ENCODE measurements at places on chromosomes 1 and 21.

DNA sequence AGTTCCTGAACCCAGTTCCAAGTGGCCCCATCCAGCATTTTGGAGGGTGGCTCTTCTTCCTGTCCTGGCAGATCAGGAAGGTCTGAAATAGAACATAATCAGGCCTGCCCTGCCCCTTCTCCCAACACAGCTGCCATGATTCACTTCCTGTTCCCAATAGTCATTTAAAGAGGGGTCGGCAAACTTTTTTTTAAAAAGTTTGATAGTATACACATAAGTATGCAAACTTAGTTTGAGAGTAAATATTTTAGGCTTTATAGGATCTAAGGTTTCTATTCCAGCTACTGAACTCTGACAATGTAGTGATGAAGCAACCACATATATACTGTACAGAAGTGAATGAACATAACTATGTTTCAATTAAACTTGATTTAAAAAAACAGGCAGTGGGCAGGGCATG, 66.4 kb downstream of the LUZP1 start:
- peaks cover 25% of the 10 kb centered on the region for H3K36me3 ChIP-seq
- H3K4me3 ChIP-seq: no peak overlapping the region
- DNase-seq: no peak
- peaks cover 46% of the 10 kb centered on the region for H3K4me1 ChIP-seq

DNA sequence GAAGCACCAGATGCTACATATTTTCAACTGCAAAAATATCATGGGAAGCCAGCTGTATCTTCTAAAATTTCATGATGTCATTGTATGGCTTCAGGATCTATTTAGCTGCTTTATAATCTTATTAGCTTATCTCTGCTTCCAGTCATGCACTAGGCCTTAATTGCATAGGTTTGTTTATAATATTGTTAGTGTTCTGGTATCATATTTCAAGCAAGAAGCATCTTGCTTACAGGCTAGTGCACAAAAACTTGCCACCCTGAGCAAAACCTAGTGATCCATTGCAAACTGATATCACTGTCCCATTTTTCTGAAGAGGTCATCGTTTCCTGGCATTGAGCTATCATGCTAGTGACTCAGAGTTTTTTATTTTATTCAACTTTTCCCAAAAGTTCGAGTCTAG, 15.7 kb upstream of the NRIP1 start:
- H3K4me1 ChIP-seq: no peaks in the 10 kb centered on the region
- H3K27ac ChIP-seq: no peak overlapping the region
- H3K27me3 ChIP-seq: peaks cover 21% of the 10 kb centered on the region
- no peak overlapping the region for H3K4me3 ChIP-seq
- no peaks in the 10 kb centered on the region for H3K36me3 ChIP-seq
- no peak for DNase-seq

DNA sequence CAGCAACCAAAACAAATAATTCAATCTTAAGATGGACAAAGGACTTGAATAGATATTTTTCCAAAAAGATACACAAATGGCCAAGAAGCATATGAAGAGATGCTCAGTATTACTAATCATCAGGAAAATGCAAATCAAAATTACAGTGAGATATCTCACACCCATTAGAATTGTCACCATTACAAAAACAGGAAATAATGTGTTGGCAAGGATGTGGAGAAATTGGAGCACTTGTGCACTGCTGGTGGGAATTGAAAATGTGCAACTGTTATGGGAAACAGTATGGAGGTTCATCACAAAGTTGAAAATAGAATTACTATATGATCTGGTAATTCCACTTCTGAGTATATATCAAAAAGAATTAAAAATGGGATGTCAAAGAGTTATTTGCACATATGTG, 83.2 kb downstream of the SH3GLB1 start:
- no peaks in the 10 kb centered on the region for H3K36me3 ChIP-seq
- DNase-seq: no peak
- H3K27me3 ChIP-seq: no peaks in the 10 kb centered on the region
- H3K4me3 ChIP-seq: no peak overlapping the region
- H3K4me1 ChIP-seq: peaks cover 8% of the 10 kb centered on the region
- no peak overlapping the region for H3K27ac ChIP-seq

DNA sequence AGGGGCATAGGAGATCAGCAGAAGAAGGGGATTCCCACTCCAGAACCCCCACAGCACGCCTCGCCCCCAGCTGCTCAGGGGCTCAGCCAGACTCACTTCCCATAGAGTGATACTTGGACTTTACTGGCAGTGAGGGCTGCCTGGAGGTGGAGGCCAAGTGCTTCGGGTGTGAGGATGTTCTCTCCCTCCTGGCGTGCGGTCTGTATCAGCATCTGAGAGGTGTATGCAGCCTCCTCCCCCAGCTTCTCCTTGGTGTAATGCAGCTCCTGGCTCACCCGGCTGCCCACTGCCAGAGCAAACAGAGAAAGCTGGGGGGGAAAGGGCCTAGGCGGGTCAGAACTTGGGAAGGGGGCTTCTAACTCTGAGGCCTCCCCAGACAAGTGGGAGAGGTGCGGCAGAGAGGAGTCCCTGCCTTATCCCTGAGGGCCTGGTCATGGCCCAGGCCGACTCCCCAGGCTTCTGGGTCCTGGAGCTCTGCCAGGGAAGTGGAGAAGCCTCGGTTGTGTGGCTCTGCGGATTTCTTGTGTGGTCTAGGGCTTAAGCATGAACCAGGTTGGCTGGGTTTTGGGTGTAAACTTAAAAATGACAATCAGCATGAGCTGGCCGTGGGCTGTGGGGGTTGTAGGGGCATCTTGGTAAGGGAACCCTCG, 10.9 kb downstream of the PTCH2 start:
- no peaks in the 10 kb centered on the region for H3K36me3 ChIP-seq
- no peak for DNase-seq
- H3K27ac ChIP-seq: no peak overlapping the region
- H3K4me3 ChIP-seq: no peak overlapping the region

GRCh38 chr1:92203105-92203504, 14.6 kb upstream of the C1orf146 start:
- H3K4me1 ChIP-seq: peaks cover 31% of the 10 kb centered on the region
- H3K4me3 ChIP-seq: peak overlapping the region; percentile 43
- no peaks in the 10 kb centered on the region for H3K27me3 ChIP-seq
- H3K36me3 ChIP-seq: peaks cover 24% of the 10 kb centered on the region
- peak overlapping the region; percentile 85 for H3K27ac ChIP-seq

DNA sequence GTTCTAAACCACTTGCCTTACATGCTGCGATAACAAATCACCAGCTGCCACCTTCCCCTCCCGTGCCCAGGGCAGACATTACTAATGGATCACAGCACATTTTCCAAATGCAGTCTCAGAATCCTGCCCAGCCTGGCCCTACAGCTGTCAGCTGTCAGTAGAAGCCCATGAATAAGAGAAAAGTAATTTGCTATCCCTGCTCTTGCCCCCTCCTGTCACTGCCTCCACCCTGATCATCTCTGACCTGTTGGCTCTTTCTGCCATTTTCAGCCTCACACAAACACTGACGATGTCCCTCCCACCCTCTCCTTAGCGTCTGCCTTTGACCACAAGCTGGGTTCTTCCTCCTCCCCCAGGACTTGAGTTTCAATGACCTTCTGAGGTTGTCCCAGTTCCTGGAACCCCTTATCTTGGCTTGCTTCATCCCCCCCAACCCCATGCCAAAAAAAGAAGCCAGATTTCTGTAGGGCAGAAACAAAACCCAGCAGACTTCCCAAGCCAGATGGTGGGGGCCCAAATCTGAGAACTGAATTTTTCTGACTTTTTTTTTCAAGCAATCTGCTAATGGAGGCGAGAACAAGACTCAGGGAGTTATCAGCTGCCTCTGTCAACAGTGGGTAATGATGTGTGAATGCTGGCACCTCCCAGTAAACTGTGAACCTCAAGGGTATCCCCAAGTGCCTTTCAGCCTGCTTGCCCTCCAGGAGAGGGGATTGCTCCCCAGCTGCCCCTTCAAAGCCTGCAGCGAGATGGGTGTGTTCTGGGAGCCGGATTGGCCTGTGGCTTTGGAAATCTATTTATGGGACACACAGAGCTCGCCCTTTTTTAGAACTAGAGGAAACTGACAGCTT, 216.5 kb upstream of the VAMP3 start:
- H3K4me1 ChIP-seq: peaks cover 33% of the 10 kb centered on the region
- H3K27ac ChIP-seq: peak overlapping the region; percentile 66
- H3K4me3 ChIP-seq: no peak overlapping the region
- no peak for DNase-seq

DNA sequence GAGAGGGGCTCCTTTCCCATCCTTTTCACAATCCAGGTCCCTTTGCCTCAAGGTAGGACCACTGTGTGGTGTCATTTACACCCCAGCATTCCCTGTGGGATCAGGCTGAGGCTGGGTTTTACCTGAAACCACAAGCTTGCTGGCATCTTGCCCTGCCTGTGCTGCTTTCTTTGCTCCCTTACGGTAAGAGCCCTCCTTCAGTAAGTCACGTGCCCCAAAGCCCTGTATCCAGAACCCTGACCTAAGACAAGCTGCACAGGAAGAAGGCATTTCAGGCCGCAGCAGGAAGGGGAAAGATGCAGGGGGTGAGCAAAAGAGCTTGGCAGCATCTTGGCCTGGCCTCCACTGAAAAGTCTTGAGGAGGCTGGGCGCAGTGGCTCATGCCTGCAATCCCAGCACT, 58.4 kb downstream of the KLHDC7A start:
- H3K4me3 ChIP-seq: no peak overlapping the region
- H3K36me3 ChIP-seq: no peaks in the 10 kb centered on the region
- no peak overlapping the region for H3K27ac ChIP-seq
- DNase-seq: no peak

DNA sequence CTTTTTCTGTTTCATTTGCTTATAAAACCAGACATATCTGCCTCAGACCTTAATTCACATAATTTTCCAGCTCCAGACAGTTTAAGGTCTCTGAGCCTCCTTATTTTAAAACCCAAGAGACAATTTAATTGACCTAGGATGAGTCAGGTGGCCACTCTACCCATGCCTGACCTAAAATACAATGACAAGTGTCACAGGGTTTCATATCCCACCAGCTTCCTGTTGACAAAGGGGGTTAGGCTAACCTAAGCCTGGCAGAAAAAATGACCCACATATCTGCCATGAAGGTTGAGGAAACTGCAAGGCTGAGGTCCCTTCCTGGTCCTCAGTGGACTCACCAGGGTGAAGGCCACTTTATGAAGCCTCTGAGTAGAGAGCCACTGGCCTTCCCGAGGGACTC, 52.3 kb downstream of the OPTC start:
- H3K4me3 ChIP-seq: no peak overlapping the region
- H3K27ac ChIP-seq: no peak overlapping the region
- H3K4me1 ChIP-seq: peaks cover 3% of the 10 kb centered on the region
- no peaks in the 10 kb centered on the region for H3K36me3 ChIP-seq
- peaks cover 2% of the 10 kb centered on the region for H3K27me3 ChIP-seq
- no peak for DNase-seq

DNA sequence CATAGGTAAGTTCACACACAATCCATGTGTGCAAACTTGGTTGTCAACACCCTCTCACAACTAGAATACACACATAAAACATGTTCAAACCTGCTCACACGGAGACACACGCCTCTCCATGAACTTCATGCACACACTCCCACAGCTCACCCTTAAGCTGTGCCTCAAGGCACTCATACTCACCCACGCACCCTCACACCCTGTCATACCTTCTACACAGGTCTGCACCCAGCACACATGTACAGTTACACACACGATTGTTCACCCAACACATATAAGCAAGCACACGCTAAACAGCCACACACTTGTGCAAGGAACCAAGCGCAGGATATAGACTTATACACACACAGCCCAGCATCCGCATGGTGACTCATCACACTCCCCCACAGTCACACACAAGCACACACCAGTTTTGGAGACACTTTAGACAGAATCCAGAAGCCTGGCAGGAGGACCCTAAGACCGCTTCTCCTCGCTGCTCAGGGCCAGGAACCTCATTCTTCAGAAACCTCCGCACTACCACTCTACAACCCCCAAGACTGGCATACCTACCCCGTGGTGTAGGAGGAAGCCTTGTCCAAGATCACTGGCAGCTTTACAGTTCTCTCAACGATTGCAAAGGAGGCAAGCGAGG, 58.7 kb upstream of the ZC3H12A start:
- no peaks in the 10 kb centered on the region for H3K27me3 ChIP-seq
- no peak overlapping the region for H3K27ac ChIP-seq
- DNase-seq: no peak
- no peaks in the 10 kb centered on the region for H3K4me1 ChIP-seq

- H3K27me3 ChIP-seq: peaks cover 19% of the 10 kb centered on the region
- peaks cover 6% of the 10 kb centered on the region for H3K36me3 ChIP-seq
- DNase-seq: no peak
- H3K4me1 ChIP-seq: peaks cover 25% of the 10 kb centered on the region
- H3K27ac ChIP-seq: peak overlapping the region; percentile 79
Observed at GRCh38 chr1:224113545-224113917, 380 bp upstream of the FBXO28 start.

GRCh38 chr1:179205284-179205683, 24.2 kb downstream of the ABL2 start:
- H3K27me3 ChIP-seq: no peaks in the 10 kb centered on the region
- H3K36me3 ChIP-seq: no peaks in the 10 kb centered on the region
- no peak for DNase-seq
- H3K27ac ChIP-seq: no peak overlapping the region
- H3K4me3 ChIP-seq: no peak overlapping the region
- H3K4me1 ChIP-seq: peaks cover 17% of the 10 kb centered on the region

DNA sequence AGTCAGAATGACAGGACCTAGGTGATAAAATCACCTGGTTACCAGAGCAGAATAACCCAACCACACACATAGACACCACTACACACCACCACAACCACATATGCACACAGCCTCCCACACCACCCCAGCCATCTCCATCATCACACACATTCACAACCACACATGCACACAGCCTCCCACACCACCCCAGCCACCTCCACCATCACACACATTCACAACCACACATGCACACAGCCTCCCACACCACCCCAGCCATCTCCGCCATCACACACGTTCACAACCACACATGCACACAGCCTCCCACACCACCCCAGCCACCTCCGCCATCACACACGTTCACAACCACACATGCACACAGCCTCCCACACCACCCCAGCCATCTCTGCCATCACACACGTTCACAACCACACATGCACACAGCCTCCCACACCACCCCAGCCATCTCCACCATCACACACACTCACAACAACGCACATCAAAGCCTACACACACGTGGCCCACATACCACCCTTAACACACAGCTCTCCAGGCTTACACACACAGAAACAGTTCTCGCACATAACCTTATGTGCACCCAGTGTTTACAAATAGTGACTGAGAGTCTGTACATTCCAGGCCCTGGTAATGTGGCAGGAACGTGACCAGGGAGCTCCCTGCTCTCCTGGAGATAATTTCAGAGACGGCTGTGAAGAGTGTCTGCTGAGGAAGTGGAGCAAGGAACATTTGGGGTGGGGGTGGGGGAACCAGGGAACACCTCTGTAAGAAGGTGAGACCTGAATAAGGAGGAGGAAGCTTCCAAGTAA, 3.3 kb upstream of the GJB3 start:
- H3K4me3 ChIP-seq: no peak overlapping the region
- no peaks in the 10 kb centered on the region for H3K4me1 ChIP-seq
- no peaks in the 10 kb centered on the region for H3K36me3 ChIP-seq
- H3K27me3 ChIP-seq: peaks cover 33% of the 10 kb centered on the region

All from activated T-helper 2 cell treated with anti-CD3 and anti-CD28 coated beads, Interferon-gamma antibody, Interleukin-2, Interleukin-4, amounts not matched to agents 10 μg/mL and 5 μg/mL and 100 μg/mL, durations not matched to agents 14 hours and 24 hours and 36 hours (primary cell).